Tibial artery (tissue), 4 donors: ENCODE measurements at places on chromosomes 4 and X.

DNA sequence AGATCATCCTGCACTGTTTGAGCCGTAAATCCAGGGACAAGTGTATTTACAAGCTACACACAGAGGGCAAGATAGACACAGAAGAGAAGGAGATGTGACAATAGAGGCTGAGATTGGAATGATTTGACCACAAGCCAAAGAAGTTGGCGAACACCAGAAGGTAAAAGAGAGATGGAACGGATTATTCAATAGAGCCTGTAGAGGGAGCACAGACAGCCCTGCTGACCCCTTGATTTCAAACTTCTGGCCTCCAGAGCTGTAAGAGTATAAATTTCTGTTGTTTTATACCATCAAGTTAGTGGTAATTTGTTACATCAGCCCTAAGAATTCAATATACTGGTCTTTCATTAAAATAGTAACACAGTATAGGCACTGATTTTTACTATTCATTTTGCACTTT, 447.8 kb downstream of the FAT4 start:
- DNase-seq: no peak

GRCh38 chr4:130486186-130486585, 1390.2 kb downstream of the C4orf33 start:
- no peak for DNase-seq

DNA sequence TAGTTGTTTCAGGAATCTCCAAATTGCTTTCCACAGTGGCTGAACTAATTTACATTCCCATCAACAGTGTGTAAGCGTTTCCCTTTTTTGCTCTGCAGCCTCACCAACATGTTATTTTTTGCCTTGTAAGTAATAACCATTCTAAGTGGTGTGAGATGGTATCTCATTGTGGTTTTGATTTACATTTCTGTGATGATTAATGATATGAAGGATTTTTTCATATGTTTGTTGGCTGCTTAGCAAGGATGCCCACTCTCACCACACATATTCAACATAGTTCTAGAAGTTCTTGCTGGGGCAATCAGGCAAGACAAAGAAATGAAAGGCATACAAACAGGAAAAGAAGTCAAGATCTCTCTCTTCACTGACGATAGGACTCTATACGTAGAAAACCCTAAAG, 472.4 kb downstream of the ZNF674 start:
- DNase-seq: no peak

GRCh38 chrX:78330540-78330939, 3.1 kb upstream of the CYSLTR1 start:
- no peak for DNase-seq

DNA sequence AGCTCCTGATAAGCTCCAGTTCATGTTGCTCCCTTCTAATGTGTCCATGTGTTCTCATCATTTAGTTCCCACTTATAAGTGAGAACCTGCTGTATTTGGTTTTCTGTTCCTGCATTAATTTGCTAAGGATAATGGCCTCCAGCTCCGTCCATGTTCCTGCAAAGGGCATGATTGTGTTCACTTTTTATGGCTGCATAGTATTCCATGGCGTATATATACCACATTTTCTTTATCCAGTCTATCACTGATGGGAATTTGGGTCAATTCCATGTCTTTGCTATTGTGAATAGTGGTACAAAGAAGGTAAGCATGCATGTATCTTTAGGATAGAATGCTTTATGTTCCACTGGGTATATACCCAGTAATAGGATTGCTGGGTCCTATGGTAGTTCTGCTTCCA, 197.2 kb upstream of the ITM2A start:
- DNase-seq: no peak

- DNase-seq: no peak
Observed at GRCh38 chr4:73224886-73225285, 33.7 kb downstream of the ANKRD17 start.

DNA sequence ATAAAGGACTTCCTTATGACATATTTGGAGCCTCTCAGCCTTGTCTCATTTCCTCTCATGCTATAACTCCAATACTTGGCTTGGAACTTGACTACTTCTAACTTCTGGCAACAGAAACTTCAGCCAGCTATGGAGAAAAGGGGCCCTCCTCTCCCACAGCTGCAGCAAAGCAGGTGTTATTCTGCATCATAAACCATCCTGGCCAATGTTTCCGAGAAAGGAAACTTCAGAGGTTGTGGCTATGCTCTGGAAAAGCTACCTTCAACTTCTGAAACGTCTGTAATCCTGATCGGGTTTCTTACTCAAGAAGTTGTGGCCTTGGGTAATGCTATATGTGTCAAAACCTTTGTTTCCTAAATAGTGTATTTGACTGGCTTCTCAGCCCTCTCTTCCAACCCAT, 109.5 kb upstream of the CDX4 start:
- DNase-seq: no peak

DNA sequence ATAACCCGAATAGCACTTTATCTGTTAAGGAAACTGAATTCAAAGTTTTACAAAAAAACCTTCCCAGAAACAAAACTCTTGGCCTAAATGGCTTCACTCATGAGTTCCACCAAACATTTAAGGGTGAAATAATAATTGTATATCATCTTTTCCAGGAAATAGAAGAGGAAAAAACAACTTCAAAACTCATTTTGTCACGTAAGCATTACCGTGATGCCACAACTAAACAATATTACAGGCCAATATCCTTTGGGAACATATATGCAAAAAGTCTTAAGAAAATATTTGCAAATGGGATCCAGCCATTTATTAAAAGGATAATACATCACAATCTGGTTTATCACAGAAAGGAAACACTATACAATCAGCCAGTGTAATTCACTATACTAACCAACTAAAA, 130.1 kb upstream of the MAB21L2 start:
- DNase-seq: no peak

GRCh38 chr4:36997727-36998126, 246.8 kb upstream of the NWD2 start:
- no peak for DNase-seq

- no peak for DNase-seq
Observed at GRCh38 chr4:108762559-108763225, at the start of gene ETNPPL. Gene ETNPPL (minus strand): TSS chr4:108763053. CDS start chr4:108762898, 155 bp downstream.

- no peak for DNase-seq
Observed at GRCh38 chr4:74504212-74504611, 59.3 kb downstream of the AREG start.

GRCh38 chr4:87193958-87194675, 26.3 kb downstream of the KLHL8 start:
- DNase-seq: no peak
